M059J (cell line): ENCODE measurements at places on chromosomes 1 and 21.
A peak's percentile ranks its signal among the peaks of the same experiment; 100 is the strongest.

- DNase-seq, result no peak
Observed at GRCh38 chr1:243735457-243735856, 114.6 kb downstream of the AKT3 start.

DNA sequence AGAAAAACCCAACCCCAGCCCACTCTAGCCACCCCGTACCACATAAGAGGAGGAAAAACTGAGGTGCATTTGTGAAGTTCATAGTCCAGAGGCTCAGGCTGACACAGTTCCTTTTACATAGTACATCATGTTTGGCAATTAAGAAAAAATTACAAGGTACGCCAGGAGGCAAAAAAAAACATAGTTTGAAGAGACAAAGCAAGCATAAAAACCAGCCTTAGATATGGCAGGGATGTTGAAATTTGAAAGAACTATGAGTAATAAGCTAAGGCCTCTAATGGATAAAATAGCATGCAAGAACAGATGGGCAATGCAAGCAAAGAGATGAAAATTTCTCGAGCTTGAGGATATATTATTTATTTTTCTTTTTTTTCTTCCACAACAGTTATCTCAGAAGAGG lies 31.9 kb downstream of the MIXL1 start:
- no peak for DNase-seq

DNA sequence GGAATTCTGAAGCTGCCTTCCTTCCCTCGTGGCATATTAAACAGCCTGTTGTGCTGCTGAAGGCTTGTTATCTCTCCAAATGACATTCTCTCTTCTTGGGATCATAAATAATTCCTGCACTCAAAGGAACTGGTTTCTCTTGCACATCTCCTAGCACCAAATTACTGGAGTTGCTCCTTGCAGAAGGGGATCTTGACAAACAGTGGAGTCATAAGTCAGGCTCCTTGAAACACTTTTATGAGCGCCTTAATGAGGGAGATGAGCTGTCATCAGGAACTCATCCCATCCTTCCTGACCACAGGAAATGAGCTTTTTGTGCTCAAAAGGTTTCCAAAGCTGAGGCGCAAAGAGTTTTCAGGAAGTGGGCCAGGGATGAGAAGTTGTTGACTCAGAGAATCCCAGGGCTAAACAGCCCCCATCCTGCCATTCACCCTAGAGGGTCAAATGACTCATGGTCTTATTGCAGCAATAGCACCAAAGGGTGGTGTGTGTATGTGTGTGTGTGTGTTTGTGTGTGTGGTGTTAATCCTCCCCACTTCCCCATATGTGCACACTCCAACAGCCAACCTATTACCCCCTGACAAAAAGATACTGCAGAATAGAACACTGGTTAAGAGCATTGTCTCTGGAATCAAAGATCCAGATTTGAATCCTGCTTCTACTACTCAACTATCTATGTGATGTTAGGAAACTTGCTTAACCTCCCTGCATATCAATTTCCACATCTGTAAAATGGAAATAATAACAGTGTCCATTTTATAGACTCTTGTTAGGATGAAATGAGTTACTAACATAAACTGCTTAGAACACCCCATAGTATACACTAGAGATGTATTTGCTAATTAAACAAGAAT lies 2.8 kb upstream of the PHC2 start:
- DNase-seq, result peak; percentile 100

GRCh38 chr1:60835649-60836048 lies 246.7 kb upstream of the NFIA start:
- DNase-seq, result no peak

DNA sequence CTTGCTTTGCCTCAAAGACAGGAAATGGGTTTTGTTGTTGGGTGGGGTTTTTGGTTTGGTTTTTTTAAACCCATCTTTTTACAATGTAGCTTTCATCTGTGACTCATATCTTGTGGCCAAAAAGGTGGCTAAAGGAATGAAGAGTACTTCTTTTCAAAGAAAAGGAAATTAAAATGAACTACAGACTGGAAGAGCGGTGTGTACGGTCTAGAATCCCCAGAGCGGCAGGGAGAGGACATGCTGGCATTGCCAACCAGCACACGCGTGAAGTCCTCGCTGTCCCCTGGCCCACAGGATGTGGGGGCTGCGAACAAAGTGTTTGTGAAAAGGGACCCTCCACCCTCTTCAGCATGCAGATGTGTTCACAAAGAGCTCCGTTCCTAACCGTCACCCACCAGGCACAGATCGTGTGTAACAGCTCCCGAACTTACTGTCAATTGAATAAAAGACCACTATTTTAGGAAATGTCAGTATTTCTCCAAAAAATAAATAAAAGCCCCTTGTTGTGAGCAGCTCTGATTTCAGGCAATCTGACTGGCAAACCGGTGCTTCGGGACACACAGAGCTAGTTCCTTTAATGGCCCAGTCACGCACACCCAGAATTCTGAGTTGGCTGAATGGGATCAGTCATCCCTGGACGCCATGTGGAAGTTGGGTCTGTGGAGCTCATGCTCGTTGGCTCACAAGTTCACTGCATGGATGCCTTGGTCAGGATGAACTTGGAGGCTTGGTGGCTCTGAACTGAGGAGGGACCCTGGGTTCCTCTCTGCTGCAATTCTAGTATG lies 602.9 kb downstream of the NPHP4 start:
- peak; percentile 75 for DNase-seq
